ENCODE measurements at places on chromosomes 16 and 17.

- no peak for DNase-seq
Measured at GRCh38 chr17:39450051-39450450, 1.0 kb downstream of the MED1 start.

- no peak for DNase-seq
Measured at GRCh38 chr17:27846042-27846655, 45.8 kb upstream of the NOS2 start.

- DNase-seq: no peak
Measured at GRCh38 chr16:49862694-49863093, 6.8 kb upstream of the ZNF423 start.

DNA sequence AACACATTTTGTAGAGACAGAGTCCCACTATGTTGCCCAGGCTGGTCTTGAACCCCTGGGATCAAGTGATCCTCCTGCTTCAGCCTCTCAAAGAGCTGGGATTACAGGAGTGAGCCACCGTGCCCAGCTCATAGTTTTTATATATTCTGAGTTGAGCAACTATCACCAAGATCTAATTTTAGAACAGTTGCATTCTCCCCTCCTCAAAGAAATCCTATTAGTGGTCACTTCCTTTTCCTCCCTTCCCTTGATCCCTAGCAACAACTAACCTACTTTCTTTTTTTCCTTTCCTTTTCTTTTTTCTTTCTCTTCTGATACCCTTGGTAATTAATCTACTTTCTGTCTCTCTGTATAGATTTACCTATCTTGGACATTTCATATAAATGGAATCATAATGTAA lies 61.5 kb upstream of the B4GALNT2 start:
- DNase-seq: no peak

GRCh38 chr16:1613728-1614455 lies 1.7 kb downstream of the CRAMP1 start:
- no peak for DNase-seq

DNA sequence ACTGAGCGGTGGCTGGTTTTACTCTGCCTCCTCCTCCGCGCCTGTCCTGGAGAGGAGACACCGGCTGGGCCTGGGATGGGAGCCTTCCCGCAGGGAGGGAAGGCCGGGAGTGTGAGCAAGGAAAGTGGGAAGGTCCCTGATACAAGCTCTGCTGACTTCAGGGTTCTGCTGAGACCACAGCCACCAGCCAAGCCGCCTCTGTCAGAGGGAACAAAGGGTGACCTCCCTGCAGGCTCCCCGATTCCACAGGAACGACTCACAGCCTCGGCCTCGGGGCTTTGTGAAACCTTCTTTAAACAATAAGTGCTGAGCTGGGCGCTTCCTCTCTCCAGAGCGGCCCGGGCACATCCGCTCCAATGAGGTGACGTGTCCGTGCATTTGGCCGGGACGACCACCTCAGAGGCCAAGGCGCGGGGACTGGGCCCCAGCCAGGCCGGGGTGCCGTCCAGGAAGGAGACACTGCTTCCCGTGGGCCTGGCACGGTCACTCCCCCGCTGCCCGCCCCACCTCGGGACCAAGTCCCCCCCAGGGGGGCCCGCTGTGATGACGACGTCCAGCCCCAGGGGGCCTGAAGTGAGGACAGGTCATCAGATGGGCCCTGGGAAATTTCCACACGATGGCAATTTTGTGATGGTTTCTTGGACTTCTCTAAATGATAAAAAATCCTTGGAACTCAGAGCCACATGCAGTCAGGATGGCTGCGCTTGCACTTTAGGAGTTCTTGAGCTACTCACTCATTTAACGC lies 11.8 kb upstream of the CIBAR2 start:
- DNase-seq: no peak

- no peak for DNase-seq
Measured at GRCh38 chr16:30416047-30416603, 8.7 kb downstream of the ZNF771 start.

DNA sequence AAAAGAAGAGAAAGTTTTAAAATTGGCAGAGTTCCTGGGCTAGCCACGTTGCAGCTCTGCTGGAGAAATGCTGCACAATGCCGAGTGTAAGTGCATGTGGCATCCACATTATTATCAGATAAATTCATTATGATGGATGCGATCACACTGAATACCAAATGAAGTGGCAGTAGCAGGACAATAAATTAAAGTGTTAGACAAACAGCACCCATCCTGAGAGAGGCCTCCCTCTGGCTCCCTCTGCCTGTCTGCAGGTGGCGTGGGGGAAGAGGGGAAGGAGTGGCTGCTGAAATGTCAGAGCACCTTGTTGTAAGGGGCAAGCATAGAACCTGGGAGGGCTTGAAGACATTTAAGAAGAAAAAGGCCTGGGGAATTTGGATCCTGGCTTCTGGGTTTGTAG lies 324.1 kb downstream of the HAPSTR1 start:
- no peak for DNase-seq

DNA sequence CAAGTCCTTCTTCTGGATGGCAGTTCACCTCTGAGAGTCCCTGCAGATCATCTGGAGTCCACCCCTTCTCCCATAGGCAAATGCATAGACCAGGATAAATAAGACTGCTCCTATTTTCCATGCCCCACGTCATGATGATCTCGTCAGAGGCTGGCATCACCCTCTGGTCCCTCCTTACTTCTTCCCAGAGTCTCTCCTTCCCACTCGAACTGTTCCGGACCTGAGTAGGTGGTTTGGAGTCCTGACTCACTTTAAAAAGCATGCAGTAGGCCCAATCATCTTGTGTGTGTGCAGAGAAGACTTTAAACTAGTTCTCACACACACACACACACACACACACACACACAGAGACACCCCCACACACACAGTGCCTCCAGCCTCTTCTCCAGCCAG lies 72.0 kb downstream of the SOX9 start:
- DNase-seq: no peak

DNA sequence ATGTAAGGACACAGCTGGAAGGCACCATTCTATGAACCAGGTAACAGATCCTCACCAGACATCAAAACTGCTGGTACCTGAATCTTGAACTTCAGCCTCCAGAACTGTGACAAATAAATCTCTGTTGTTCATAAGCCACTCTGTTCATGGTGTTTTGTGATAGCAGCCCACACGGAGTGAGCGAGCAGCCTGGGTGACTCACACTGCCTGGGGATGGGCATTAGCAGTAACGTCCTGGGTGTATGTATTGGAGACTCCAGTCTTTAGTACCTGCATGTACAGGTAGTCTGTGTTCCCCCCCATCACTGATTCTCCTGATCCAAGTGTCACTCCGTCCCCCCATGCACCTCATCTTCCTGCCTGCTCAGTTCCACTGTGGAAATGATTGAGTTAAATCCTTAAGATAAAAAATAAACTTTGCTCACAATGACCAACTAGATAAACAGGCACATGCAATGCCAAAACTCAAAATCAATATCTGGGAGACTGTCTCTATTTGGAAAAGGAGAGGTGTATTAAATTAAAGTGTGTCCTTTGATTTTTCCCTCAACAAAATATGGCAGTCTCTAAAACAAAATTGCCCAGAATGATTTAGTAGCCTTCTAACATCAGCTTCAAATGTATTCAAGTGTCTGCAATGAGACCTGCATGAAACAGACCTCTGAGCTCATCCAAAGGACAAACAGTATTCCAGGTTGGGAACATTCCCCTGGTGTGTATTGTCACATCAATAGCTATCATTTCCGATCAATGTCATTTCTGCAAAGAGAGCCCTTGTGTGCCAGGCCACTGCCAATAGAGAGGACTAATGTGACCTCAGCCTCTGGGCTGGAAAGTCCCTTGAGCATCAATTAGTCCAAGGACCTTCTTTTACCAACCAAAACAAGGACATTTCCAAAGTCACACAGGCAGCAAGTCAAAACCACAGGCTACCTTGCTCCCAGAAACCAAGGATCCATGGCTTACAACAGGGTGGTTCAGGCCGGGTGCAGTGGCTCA lies 12.2 kb upstream of the VAT1L start:
- DNase-seq: no peak

- no peak for DNase-seq
Measured at GRCh38 chr16:69180011-69180338, 7.0 kb upstream of the SNTB2 start.

GRCh38 chr17:14940108-14940937 lies 324.8 kb downstream of the PMP22 start:
- DNase-seq: no peak

GRCh38 chr16:70627696-70628095 lies 18.7 kb upstream of the IL34 start:
- no peak for DNase-seq

DNA sequence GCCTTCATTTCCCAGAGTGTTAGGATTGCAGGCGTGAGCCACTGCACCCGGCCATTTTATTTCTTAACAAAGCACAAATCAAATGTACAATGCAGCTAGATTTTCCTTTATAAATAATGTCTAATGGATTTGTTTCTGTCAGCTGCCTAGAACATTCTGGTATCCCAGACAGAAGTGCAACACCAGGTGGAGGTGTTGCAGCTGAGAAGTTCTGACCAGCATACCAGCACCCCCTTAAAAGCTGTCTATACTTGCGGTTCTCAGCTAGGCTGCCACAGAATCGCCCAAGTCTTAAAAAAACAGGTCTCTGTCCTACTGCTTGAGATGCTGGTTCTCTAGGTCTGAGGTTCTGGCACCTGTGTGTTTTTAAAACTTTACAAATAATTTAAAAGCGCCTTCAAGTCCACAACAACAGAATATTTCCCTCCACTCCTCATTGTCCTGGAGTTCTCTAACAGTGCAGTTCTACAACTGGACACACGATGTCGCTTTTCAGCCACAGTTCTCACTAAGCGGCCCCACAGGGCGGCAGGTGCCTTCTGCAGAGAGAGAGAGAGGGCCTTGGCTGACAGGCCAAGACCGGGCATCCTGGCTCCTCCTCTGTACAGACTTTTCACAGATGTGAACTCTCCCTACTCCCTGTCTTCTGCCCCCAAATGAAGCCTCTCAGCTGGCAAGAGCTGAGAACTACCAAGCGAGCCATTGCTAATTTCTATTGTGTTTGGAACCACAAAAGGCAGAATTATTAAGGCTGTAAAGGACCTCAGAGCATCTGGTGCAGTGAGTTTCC lies 32.6 kb upstream of the MEOX1 start:
- DNase-seq: peak; percentile 40

DNA sequence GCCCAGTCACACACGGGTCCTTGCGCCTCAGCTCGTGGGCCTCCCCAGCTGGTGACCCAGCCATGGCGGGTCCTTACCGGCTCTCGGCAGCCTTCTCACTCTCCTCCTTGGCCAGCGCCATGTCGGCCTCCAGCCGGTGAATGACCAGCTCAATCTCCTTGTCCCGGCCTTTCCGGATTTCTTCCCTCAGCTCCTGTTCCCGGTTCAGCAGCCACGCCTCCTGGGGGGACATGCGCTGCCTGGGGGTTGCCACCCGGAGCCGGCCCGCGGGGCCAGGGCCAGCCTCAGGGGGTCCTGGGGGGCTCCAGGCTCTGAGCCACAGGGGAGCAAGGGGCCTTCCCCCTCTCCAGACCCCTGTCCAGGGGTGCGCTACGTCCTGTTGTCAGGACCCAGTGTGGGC lies 25.1 kb upstream of the AATK start:
- DNase-seq: no peak

- DNase-seq: no peak
Measured at GRCh38 chr16:16163571-16163970, 59.7 kb downstream of the ABCC6 start.

DNA sequence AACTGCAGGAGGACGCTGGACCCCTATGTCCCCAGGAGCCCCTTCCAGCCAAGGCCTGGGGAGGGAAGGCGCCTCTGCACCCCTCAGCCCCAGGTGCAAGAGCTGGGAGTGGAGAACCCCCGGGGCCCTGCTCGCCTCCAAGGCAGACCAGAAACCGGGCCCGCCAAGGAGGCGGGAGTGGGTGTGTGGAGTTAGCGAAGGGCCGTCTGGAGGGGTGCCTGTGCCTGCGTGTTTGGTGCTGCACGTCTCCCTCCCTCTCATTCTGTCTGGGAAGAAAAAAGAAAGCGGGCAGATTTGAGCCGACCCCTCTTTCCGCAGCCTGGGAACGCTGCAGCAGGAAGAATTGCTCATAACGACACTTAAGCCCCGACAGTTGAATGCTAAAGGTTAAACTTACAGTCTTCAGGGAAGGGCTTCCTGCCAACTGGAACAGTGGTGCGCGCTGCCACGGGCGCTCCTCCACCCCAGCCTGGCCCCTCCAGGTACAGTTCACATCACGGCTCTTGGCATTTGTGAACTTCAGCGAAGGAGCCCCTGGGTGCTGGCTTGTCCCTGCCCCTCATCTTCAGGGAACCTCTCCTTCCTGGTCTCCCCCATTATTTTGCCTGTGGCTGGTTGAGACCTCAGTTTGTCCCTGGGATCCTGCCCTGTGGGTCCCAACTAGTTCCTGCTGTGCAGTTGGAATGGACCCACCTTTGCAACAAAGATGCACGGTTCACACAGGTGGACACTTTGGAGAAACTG lies 19.2 kb upstream of the ZFHX3 start:
- no peak for DNase-seq

DNA sequence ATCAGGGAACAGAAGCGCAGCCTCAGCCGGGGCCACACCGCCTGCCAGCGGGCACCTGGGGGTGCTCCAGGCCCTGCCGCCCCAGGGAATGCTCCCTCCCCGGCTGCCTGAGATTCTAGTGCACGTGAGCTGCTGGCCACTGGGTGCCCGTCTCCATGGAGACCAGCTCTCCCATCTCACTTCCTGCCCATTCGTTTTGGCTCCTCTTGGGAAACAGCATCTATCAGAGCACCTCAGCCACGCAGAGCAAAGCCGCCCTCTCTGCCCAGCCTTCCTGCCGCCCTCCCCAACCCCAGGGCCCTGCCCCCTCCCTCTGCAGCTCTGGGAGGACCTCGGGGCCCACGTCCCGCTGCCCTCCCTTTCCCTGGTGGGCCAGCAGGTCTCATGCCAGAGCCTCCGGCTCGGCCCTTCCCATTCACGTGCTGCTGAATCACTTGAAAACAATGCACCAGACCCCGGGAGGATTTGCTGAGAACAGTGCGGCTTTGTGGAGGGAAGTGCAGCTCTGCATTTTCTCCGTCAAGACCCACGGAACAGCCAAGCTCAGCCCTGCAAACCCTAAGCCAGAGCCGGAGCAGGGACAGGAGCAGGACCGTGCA lies 19.4 kb downstream of the CEP295NL start:
- no peak for DNase-seq

DNA sequence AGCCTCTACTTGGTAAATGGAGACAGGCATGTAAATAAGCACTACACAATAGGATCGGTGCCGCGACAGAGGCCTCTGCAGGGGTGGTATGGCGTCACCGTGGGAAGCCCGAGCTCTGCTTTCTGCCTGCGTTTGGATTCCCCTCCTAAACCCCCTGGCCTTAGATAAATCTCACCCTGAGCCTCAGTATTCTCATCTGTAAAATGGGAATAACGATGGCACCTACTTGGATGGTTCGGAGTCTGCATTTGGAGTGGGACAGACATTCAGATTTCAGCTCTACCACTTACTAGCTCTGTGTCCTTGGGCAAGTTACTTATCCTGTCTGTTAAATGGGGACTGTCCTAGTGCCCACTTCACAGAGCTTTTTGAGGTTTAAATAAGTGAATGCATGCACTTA lies 42.8 kb upstream of the TNRC6A start:
- no peak for DNase-seq

DNA sequence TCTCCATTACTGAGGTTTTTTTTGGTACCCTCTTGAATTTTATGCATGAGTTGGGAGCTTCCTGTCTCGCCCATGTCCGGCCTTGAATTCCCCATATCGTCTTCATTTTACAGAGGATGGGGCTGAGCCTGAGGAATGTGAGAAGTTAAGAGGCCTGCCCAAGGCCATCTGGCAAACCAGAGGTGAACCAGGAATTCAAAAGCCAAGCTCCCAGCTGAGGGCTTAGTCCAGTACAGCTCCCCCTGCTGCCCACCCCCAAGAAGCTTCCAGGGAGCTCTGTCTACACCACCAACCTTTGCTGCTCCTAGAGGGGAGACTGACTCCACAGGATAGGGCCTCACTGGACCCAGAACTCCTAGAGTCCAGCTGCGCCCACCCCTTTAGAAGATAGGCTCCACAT lies 20.7 kb upstream of the C16orf78 start:
- DNase-seq: no peak

Measured in cerebellar nuclear complex (tissue), 1 donor.